Right lobe of liver (tissue), 6 donors: ENCODE measurements at places on chromosomes 1 and 21. TPM values are rescaled to one million over a fixed set of nuclear protein-coding genes. Genes with fewer than 3 reads are reported as not detected.

DMRTA2 gene
- total RNA-seq, result not detected

DNA sequence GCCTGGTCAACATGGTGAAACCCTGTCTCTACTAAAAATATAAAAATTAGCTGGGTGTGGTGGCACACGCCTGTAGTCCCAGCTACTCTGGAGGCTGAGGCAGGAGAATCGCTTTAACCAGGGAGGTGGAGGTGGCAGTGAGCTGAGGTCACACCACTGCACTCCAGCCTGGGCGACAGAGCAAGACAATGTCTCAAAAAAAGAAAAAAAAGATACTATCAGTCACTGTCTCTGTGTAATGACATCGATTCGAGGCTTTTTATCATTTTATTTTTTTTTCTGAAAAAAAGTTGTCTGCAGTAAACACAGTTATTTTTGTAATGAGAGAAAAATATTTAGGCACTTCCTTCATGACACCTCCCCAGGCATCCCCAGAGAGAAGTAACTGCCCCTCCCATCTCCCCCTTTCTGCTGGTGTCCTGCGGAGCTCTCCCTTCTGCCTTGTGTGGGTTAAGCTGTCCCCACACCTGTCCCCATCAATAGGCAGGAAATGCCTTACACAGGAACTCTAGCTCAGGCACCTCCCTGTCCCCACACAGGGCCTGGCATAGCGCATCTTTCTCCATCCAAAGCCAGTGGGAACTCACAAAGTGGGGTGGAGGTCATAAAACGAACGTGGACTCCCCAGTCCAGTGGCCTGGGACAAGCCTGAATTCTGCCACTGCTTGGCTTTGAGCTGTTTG lies 132.0 kb downstream of the SYF2 start:
- H3K36me3 ChIP-seq, result no peaks in the 10 kb centered on the region
- DNase-seq, result no peak
- no peak overlapping the region for H3K4me3 ChIP-seq
- H3K27me3 ChIP-seq, result no peaks in the 10 kb centered on the region
- H3K4me1 ChIP-seq, result no peaks in the 10 kb centered on the region

TEDDM1 gene
- not detected for total RNA-seq

GRCh38 chr21:32496568-32496967 lies 84.1 kb downstream of the EVA1C start:
- H3K27ac ChIP-seq, result no peak overlapping the region
- no peak for DNase-seq
- no peak overlapping the region for H3K4me3 ChIP-seq
- no peaks in the 10 kb centered on the region for H3K4me1 ChIP-seq
- no peaks in the 10 kb centered on the region for H3K36me3 ChIP-seq

DNA sequence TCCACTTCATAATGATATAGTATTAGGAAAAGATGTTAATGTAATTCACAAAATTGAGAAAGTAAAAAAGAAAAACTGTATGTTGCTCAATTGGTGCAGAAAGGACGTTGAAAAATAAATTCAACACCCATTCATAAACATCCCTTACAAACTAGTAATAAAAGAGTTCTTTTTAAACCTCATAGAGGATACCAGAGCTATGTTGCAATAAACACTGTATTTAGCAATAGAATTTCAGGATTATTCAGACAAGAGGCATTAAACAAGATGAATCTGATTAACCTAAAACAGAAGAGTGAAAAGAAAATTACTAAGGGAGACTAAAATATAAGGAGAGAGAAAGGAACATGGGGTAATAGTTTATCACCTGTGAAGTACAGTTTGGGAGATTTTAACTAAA lies 154.8 kb downstream of the NTPCR start:
- H3K36me3 ChIP-seq, result no peaks in the 10 kb centered on the region
- H3K27ac ChIP-seq, result no peak overlapping the region
- no peak overlapping the region for H3K4me3 ChIP-seq
- no peaks in the 10 kb centered on the region for H3K4me1 ChIP-seq
- no peak for DNase-seq
- H3K27me3 ChIP-seq, result no peaks in the 10 kb centered on the region

GRCh38 chr1:10001016-10001665 lies 4.1 kb downstream of the RBP7 start:
- H3K4me3 ChIP-seq, result no peak overlapping the region
- no peaks in the 10 kb centered on the region for H3K27me3 ChIP-seq
- no peak overlapping the region for H3K27ac ChIP-seq
- peaks cover 8% of the 10 kb centered on the region for H3K4me1 ChIP-seq
- no peaks in the 10 kb centered on the region for H3K36me3 ChIP-seq
- DNase-seq, result no peak

GPR89A gene
- 21.1 TPM for total RNA-seq

CSMD2 gene
- total RNA-seq, result 0.19 TPM

DNA sequence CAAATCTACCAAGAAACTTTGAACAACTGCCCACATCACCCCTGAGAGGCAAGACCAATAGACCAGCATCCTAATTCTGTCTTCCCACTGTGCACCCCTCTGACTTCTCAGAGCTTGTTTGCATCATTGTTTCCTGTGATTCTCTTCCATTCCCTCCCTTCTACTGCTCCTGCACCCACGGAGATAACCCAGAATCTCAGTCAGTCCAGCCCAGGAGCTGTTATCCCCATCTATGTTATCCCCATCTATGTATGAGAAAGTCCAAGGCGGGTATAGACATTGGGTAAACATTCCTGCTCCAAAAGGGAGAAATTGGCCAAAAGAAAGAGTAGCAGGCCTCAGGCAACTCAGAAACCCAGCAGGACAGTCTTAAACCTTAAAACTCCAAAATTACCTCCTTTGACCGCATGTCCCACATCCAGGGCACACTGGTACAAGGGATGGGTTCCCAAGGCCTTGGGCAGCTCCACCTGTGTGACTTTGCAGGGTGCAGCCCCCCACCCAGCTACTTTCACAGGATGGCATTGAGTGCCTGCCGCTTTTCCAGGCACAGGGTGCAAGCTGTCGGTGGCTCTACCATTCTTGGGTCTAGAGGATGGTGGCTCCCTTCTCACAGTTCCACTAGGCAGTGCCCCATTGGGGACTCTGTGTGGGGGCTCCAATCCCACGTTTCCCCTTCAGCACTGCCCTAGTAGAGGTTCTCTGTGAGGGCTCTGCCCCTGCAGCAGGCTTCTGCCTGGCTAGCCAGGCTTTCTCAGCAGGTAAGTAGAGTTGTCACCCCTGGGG lies 414.8 kb downstream of the NPHP4 start:
- no peaks in the 10 kb centered on the region for H3K4me1 ChIP-seq
- no peak overlapping the region for H3K27ac ChIP-seq
- H3K4me3 ChIP-seq, result no peak overlapping the region
